ENCODE measurements at places on chromosomes 13 and 19. TPM values are rescaled to one million over a fixed set of nuclear protein-coding genes. Genes with fewer than 3 reads are reported as not detected.

- H3K4me3 ChIP-seq: no peak overlapping the region
- H3K36me3 ChIP-seq: no peaks in the 10 kb centered on the region
- no peaks in the 10 kb centered on the region for H3K4me1 ChIP-seq
These were observed 82.5 kb upstream of the GSX1 start for GRCh38 chr13:27709779-27710178.

DNA sequence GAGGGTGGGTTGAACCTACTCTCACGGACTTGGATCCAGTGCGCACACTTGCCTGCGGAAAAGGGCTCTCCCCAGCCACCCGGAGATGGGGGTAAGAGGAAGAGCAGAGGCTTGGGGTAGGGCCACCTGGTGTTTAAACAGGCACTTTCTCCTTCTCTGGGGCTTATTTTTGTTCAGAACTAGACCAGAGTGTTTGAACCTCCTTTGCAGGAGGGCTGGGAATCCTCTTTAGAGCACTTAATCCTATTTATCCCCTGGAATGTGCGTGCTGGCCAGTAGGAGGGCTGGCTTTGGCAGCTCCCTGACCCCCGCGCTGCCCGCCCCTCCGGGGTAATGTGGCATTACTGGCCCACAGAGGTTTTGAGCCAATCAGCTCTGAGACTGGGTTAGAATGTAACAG is 2.0 kb downstream of the RGS9BP start:
- H3K4me1 ChIP-seq: peaks cover 20% of the 10 kb centered on the region
- H3K4me3 ChIP-seq: no peak overlapping the region
- H3K27ac ChIP-seq: no peak overlapping the region
- H3K36me3 ChIP-seq: no peaks in the 10 kb centered on the region

- no peak overlapping the region for H3K27ac ChIP-seq
- DNase-seq: no peak
- no peaks in the 10 kb centered on the region for H3K36me3 ChIP-seq
- no peaks in the 10 kb centered on the region for H3K4me1 ChIP-seq
- H3K4me3 ChIP-seq: no peak overlapping the region
- H3K27me3 ChIP-seq: peaks cover 23% of the 10 kb centered on the region
These were observed 179.9 kb upstream of the TSHZ3 start for GRCh38 chr19:31529121-31529520.

- peaks cover 68% of the 10 kb centered on the region for H3K36me3 ChIP-seq
- H3K4me1 ChIP-seq: peaks cover 17% of the 10 kb centered on the region
- no peak overlapping the region for H3K4me3 ChIP-seq
- DNase-seq: no peak
- H3K27ac ChIP-seq: peak overlapping the region; percentile 43
- no peaks in the 10 kb centered on the region for H3K27me3 ChIP-seq
These were observed 536.4 kb downstream of the IRS2 start for GRCh38 chr13:109249780-109250528.

- peaks cover 14% of the 10 kb centered on the region for H3K4me1 ChIP-seq
- DNase-seq: no peak
- H3K4me3 ChIP-seq: no peak overlapping the region
- no peak overlapping the region for H3K27ac ChIP-seq
These were observed 12.8 kb upstream of the SAMD1 start for GRCh38 chr19:14103310-14103709.

DNA sequence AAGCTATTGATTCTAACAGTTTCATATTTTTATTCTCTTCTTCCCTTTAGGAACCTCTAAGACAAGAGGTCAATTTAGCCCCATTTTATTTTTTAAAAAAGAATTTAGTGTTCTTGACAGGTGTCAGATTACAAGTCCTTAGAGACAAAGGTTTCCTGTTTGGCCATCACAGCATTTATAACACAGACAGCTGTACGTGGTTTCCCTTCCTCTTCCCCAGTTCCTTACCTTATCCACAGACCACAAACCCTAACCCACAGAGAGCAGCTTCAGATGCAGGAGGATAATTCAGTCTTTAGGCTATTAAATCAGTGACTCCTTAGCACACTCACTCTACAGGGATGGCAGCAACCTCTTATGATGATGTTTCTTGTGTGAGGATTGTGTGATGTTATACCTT is 1210.1 kb downstream of the DIAPH3 start:
- H3K36me3 ChIP-seq: no peaks in the 10 kb centered on the region
- no peak for DNase-seq
- no peak overlapping the region for H3K4me3 ChIP-seq
- H3K27me3 ChIP-seq: no peaks in the 10 kb centered on the region
- no peaks in the 10 kb centered on the region for H3K4me1 ChIP-seq

DNA sequence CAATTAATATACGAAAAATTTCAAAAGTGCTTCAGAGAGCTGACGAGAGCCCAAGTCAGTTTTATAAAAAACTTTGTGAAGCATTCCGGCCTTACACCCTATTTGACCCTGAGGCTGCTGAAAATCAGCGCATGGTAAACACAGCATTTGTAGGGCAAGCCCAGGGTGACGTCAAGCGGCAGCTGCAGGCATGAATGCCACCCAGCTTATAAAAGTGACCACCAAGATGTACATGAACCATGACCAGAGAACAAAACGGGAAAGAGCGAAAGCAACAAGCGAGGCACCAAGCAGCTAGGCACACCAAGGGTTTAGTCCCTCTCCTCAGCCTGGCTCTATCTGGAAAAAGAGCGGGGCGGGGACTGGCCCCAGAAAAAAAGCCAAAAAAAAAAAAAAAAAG is 6.0 kb downstream of the SIGLEC11 start:
- H3K36me3 ChIP-seq: no peaks in the 10 kb centered on the region
- peak overlapping the region; percentile 61 for H3K27ac ChIP-seq
- peaks cover 7% of the 10 kb centered on the region for H3K27me3 ChIP-seq
- DNase-seq: no peak

DNA sequence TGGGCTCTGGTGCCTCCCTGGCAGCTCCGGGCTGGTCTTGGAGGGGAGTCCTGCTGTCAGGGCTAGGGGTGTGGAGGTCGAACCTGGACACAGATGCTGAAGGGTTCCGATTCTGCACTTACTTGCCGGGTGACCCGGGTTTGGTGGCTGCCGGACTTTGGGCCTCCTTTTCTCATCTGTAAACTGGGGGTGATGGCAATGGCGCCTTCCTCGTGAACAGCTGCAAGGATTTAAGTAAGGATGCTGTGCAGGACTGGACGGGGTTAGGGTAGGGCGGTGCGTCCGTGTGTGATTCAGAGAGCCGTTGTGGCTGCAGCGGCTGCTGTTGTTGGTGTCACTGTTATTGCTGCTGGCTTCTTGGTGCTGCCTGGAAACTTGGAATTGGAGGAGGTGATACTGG is 2.4 kb downstream of the HPN start:
- H3K27me3 ChIP-seq: no peaks in the 10 kb centered on the region
- no peaks in the 10 kb centered on the region for H3K36me3 ChIP-seq
- H3K4me1 ChIP-seq: peaks cover 8% of the 10 kb centered on the region
- H3K27ac ChIP-seq: no peak overlapping the region
- no peak for DNase-seq

DNA sequence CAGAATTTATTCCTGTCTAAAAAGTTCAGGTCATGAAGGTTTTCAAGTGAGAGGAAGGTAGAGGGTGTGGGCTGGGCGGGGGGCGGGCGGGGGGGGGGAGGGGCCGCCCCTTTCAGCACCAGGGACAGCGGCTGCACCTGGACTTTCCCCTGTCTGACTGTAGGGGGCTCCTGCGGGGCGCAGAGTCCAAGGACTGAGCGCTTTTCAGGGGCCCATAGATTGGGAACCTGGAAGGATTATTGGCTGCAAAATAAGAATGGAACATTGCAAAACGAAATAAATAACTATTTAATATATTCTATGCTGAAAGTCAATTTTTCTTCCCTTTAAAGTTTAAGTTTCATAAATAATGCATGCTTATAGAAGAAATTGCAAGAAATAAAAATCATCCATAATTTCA is 8.9 kb upstream of the CYP4F3 start:
- H3K27ac ChIP-seq: no peak overlapping the region
- no peaks in the 10 kb centered on the region for H3K27me3 ChIP-seq
- no peak overlapping the region for H3K4me3 ChIP-seq
- peaks cover 24% of the 10 kb centered on the region for H3K4me1 ChIP-seq
- no peak for DNase-seq

DNA sequence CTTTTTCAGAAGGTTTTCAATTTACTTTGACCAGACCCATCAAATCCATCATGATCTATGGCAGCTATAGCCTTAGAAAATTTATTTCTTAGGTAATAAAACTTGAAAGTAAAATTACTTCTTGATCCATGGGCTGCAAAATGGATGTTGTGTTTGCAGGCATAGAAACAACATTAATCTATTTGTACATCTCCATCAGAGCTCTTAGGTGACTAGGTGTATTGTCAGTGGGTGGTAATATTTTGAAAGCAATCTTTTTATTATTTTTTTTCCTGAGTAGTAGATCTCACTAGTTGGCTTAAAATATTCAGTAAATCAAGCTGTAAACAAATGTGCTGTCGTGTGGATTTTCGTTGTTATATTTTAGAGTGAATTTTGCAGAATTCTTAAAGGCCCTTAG is 710.0 kb downstream of the SLITRK6 start:
- no peak for DNase-seq
- no peaks in the 10 kb centered on the region for H3K4me1 ChIP-seq
- no peaks in the 10 kb centered on the region for H3K27me3 ChIP-seq
- no peaks in the 10 kb centered on the region for H3K36me3 ChIP-seq

- H3K4me1 ChIP-seq: no peaks in the 10 kb centered on the region
- H3K4me3 ChIP-seq: no peak overlapping the region
- no peak for DNase-seq
- no peaks in the 10 kb centered on the region for H3K36me3 ChIP-seq
- no peak overlapping the region for H3K27ac ChIP-seq
These were observed 80.9 kb upstream of the UQCRFS1 start for GRCh38 chr19:29293736-29294342.

DNA sequence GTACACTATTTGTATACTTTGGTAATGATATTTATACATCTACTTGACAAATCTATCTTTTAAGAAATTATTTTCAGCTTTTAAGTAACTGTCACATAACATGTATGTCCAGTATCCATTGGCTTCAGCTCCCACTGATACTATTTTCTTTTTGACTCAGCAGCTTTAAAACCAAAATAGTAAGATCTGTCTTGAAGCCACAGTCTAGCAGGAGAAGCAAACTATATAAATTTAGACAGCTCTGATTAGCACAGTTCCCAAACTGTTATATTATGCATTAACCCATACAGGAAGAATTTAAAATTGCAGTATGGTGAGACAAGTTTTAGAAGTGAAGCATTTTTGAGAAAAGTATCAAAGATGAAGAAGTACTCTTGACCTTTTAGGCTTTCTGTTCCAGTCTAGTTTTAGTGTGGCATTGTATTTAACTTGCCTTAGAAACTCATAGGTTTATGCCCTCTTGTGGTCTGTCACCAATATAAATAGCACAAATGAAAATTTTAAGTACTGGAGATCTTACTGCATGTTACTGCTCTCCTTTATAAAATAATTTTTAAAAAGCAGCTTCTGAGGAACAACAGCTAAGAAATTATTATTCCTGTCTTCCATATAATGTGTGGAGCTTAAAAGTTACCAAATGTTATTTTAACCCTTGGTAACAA is 24.7 kb downstream of the URI1 start:
- no peaks in the 10 kb centered on the region for H3K36me3 ChIP-seq
- DNase-seq: no peak

DNA sequence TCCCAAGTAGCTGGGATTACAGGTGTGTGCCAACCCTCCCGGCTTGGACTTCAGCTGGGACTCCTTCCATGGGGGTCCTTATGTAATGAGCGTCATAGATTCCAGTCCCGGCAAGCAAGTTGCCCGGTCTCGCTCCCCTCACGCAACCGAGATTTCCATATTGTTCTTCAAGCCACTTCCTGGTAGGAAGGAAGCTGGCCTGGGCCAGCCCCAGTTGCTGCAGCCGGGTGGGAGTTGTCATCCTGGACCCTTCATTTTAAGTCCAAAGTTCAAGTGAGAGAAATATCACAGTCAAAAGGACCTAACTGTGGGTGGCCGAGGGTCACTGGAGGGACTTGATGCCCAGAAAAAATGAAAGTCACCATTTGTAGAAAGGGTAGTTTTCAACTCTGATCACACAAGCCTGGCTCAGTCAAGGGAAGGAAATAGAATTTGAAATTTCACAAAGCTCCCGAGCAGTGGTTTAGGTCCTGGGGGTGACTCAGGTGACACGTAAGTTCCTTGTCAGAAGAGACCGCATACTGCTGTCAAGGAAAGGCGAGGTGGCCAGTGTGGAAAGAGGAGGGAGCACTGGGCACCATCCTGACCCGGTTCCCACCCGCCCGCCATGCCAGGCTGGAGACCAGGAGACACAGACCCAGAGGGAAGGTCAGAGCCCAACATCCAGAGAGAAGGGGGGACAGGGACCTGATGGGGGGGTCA is 5.3 kb downstream of the FGF21 start:
- DNase-seq: no peak
- peaks cover 4% of the 10 kb centered on the region for H3K27me3 ChIP-seq
- peaks cover 19% of the 10 kb centered on the region for H3K4me1 ChIP-seq
- H3K27ac ChIP-seq: peak overlapping the region; percentile 38
- no peak overlapping the region for H3K4me3 ChIP-seq

- DNase-seq: no peak
- no peak overlapping the region for H3K4me3 ChIP-seq
- H3K27ac ChIP-seq: no peak overlapping the region
- H3K4me1 ChIP-seq: peaks cover 11% of the 10 kb centered on the region
- H3K36me3 ChIP-seq: no peaks in the 10 kb centered on the region
These were observed 5.2 kb upstream of the OR10H1 start for GRCh38 chr19:15820646-15821045.

GRCh38 chr13:108777421-108778420 is 148.3 kb downstream of the MYO16 start:
- no peaks in the 10 kb centered on the region for H3K27me3 ChIP-seq
- H3K36me3 ChIP-seq: no peaks in the 10 kb centered on the region
- peak; percentile 75 for DNase-seq
- H3K27ac ChIP-seq: peak overlapping the region; percentile 51
- H3K4me1 ChIP-seq: peaks cover 32% of the 10 kb centered on the region
- H3K4me3 ChIP-seq: no peak overlapping the region

DNA sequence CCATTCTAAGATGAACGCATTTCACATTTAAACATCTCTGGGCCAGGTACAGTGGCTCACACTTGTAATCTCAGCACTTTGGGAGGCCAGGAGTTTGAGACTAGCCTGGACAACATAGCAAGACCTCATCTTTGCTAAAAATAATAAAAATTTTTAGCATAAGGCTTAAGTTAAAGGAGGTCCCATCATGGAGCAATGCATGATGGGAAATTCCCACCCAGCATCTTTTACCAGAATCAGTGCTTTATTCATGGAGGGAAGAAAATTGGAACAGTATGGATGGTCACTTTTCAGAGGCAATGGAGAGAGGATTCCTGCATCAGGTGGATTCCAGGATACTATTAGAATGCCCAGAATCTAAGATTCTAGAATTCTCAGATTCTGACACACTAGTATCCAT is 3.8 kb upstream of the KLK8 start:
- no peaks in the 10 kb centered on the region for H3K27me3 ChIP-seq
- no peak for DNase-seq
- H3K4me1 ChIP-seq: peaks cover 14% of the 10 kb centered on the region
- no peak overlapping the region for H3K27ac ChIP-seq

Gene BST2
- total RNA-seq: 2.7 TPM

Gene ZNF429
- total RNA-seq: 8.5 TPM

Gene CILP2
- total RNA-seq: 2.5 TPM

Gene CD33
- not detected for total RNA-seq

Gene DPF1
- total RNA-seq: 1.1 TPM

Gene CFD
- 8.0 TPM for total RNA-seq

Gene NLRP5
- not detected for total RNA-seq

Gene A1BG
- total RNA-seq: 4.5 TPM

Gene PRR22
- total RNA-seq: 4.5 TPM
